Activated naive CD8-positive, alpha-beta T cell treated with anti-CD3 and anti-CD28 coated beads, Interleukin-2, amount 10 ng/mL, durations not matched to agents 7 days and 5 days (primary cell): ENCODE measurements at places on chromosomes 1 and 21.

- no peak for DNase-seq
Measured at GRCh38 chr1:240804475-240804874, 192.5 kb upstream of the GREM2 start.

DNA sequence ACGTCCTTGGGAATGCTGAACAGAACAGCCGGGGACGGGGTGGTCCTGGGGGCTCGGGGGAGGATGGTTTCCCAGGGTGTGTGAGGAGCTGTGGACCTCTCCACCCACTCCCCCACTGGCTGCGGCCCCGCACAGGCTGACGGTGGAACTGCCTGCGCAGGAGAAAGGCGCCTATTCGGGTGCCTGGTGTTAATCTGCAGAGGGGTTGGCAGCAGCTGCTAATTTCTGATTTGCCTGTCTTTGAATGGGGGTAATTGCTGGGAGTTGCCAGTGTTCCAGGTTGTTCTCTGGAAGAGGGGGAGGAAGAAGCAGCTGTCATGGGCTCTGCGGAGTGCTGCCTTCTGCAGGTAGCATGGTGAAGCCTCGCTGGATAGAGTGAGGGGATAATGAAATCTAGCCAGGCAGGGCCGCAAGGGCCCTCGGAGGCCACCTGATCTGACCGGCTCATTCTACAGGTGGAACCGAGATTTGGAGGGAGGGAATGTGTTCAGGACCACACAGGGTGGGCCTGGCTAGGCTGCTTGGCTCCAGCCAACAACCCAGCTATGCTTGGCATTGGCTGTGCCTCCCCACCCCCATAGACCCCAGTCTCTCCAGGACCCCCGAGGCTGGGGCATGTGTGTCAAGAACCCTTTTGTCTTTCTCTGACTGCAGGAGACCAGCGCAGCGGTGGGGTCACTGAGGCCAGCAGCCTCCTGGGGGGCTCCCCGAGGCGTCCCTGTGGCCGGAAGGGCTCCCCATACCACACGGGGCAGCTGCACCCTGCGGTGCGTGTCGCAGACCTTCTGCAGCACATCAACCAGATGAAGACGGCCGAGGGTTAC lies 67.1 kb downstream of the PTPRU start:
- no peak for DNase-seq

- no peak for DNase-seq
Measured at GRCh38 chr21:37546299-37546908, 179.8 kb downstream of the DYRK1A start.

- DNase-seq, result no peak
Measured at GRCh38 chr1:59698386-59698785, 116.4 kb upstream of the HOOK1 start.

DNA sequence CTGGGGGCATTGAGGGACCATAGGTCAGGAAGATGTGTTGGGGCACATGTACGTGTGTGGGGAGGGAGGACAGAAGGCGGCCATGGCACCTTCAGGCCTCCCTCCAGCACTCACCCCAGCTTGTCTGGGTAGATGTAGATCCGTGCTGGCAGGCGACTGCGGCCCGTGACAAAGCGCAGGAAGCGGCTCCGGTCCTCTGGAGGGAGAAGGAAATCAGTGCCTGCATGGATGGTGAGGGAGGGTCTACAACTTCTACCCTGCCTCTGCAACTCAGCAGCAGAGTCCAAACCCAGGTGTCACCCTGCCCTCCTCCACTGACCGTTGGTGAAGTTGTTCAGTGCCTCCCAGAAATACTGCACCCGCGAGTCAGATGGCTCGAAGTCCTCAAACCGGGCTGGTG lies 7.4 kb downstream of the HECTD3 start:
- no peak for DNase-seq

- DNase-seq, result no peak
Measured at GRCh38 chr21:31781737-31782136, 49.8 kb upstream of the SCAF4 start.

- DNase-seq, result no peak
Measured at GRCh38 chr1:175390522-175391254, 198.1 kb upstream of the KIAA0040 start.

DNA sequence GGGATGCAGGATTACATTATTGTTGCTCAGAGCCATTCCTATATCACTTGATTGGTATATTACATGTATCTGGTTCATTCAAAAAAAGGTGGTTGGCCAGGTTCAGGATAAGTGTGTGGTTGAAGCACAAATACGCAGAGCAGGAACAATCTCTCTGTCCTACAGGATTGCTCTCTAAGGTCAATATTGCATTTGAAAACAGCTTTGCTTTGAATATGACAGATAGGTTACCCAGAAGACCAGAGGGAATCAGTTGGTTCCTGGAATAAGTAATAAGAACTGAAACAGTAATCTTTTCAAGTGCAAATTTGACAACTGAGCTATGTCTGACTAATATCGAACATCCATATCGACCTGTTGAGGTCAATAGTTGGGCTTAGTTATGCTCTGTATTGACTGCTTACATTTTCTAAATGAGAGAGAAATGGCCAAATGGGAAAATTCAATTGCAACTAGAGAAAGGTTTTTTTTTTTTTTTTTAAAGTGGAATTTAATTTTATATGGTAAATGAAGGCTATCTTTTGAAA lies 176.8 kb downstream of the ATP6V1G3 start:
- DNase-seq, result no peak

DNA sequence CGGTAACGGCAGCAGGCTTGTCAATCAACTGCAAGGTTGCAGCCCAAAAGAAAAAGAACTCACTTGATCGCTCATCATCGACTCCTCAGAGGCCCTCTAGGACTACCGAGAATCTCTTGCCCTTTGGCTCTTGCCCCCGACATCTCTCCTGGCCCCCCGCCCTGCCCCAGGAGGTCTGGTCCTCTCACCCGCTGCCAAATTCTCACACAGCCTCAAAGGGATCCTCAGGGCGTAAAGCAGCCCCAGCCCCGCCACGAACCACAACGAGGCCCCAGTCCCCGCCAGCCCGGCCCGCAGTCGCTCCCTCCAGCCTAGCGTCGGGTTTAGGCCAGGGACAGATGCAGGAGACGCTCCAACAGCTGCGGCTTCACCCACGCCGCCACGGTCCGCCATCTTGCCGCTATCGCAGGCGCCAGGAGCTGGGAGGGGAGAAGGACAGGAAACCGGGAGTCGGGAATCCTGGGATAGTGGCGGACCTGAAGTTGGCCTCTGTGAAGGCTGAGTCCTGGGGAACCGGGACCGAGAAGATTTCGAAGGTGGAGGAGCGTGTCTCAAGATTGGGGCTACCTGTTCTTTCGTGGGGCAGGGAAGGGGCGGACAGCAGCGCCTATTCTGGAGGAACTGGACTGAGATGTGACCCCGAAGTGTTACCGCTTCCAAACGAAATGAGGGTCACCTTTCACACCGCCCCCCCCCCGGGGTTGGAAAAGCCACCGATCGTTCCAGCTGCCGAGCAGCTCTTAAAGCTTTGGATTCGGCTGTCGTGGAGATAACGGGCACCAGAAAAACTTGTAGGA lies at the start of gene ST7L:
TSS of gene ST7L (minus strand) at position 421 of the 797 bp plus-strand sequence. CDS start at position 393, 28 bp downstream.
- DNase-seq, result peak; percentile 74
